Cardiac muscle cell (in vitro differentiated cells and primary cell): ENCODE measurements at places on chromosomes 13 and 19. TPM values are rescaled to one million over a fixed set of nuclear protein-coding genes. Genes with fewer than 3 reads are reported as not detected.
A peak's percentile ranks its signal among the peaks of the same experiment; 100 is the strongest.

DNA sequence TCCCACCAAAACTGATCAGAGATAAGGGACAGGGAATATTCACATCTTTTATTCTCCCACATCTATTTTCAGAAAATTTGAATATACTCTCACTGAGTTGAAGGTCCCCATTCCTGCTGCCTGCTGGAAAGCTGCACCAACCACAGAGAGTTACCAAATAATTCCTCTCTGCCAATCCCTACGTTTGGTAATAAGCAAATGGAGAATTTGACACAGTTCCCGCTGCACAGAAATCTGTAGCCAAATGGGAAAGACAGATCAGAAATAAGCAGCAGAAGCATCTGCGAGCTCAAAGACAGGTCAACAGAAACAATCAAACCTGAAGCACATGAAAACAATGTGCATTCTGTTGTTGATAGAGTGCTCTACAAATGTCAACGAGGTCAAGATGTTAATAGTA, 9.9 kb downstream of the ZNF112 start:
- no peak overlapping the region for H3K4me3 ChIP-seq
- no peak for DNase-seq
- H3K36me3 ChIP-seq = peaks cover 3% of the 10 kb centered on the region
- no peaks in the 10 kb centered on the region for H3K4me1 ChIP-seq
- no peak overlapping the region for H3K27ac ChIP-seq
- H3K27me3 ChIP-seq = no peaks in the 10 kb centered on the region

GRCh38 chr13:97844151-97844550, 109.3 kb upstream of the IPO5 start:
- no peaks in the 10 kb centered on the region for H3K27me3 ChIP-seq
- H3K27ac ChIP-seq = no peak overlapping the region
- no peaks in the 10 kb centered on the region for H3K36me3 ChIP-seq
- H3K4me1 ChIP-seq = no peaks in the 10 kb centered on the region
- no peak overlapping the region for H3K4me3 ChIP-seq

- H3K36me3 ChIP-seq = no peaks in the 10 kb centered on the region
- peaks cover 4% of the 10 kb centered on the region for H3K4me1 ChIP-seq
- peak; percentile 10 for DNase-seq
- H3K4me3 ChIP-seq = no peak overlapping the region
- H3K27ac ChIP-seq = no peak overlapping the region
Measured at GRCh38 chr13:76632401-76633044, 253.7 kb downstream of the KCTD12 start.

- H3K4me1 ChIP-seq = peaks cover 5% of the 10 kb centered on the region
- no peak overlapping the region for H3K4me3 ChIP-seq
- H3K36me3 ChIP-seq = no peaks in the 10 kb centered on the region
- no peak for DNase-seq
- H3K27ac ChIP-seq = no peak overlapping the region
Measured at GRCh38 chr19:13078897-13079541, 23.6 kb downstream of the LYL1 start.

GRCh38 chr13:40662866-40663265, 3.6 kb downstream of the FOXO1 start:
- H3K36me3 ChIP-seq = no peaks in the 10 kb centered on the region
- no peaks in the 10 kb centered on the region for H3K27me3 ChIP-seq
- peak overlapping the region; percentile 80 for H3K27ac ChIP-seq
- peak overlapping the region; percentile 4 for H3K4me3 ChIP-seq
- peak; percentile 46 for DNase-seq

- H3K27me3 ChIP-seq = no peaks in the 10 kb centered on the region
- peaks cover 14% of the 10 kb centered on the region for H3K4me1 ChIP-seq
- H3K36me3 ChIP-seq = no peaks in the 10 kb centered on the region
- H3K4me3 ChIP-seq = peak overlapping the region; percentile 81
- peak; percentile 92 for DNase-seq
- peak overlapping the region; percentile 97 for H3K27ac ChIP-seq
Measured at GRCh38 chr19:12293777-12294248, 870 bp downstream of the ZNF44 start.

Gene CCDC9
- 13.8 and 22.5 TPM in 2 replicates for total RNA-seq

Gene SOHLH2
- total RNA-seq = 1.6 and 7.0 TPM in 2 replicates

Gene CEBPA
- 6.2 and 6.7 TPM in 2 replicates for total RNA-seq

Gene ZNF865
- total RNA-seq = 7.1 and 11.2 TPM in 2 replicates
